ENCODE measurements at places on chromosomes 1 and 21.

DNA sequence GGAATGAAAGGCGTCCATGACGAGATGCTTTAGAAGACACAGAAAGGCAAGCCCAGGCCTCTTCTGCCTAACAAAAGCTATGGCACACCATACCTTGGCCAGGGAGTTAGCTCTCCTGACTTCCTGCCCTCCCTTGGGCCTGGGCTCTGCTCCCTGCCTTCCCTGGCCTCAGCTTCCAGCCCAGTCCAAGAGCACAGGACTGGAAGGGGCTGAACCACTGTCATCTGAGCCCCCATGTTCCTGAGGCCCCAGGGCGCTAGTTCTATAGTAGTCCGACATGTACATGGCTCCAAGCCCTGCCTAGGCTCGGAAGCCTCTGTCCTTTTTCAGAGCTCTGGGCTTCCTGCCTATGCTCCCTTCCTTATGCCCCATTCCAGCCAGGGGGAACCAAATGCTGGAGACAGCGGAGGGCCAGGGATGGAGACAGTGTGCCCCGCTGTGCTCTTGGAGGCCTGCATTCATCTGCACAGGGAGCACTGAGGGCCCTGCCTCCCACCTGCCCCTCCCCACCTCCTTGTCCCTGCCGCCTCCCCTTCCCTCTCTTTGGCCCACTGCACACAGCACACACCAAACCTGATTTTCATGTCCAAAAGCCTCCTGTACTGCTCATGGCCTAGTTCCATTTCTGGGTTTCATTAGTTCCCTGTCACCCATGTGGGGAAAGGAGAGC, 240.1 kb downstream of the RHOU start:
- no peak for DNase-seq

DNA sequence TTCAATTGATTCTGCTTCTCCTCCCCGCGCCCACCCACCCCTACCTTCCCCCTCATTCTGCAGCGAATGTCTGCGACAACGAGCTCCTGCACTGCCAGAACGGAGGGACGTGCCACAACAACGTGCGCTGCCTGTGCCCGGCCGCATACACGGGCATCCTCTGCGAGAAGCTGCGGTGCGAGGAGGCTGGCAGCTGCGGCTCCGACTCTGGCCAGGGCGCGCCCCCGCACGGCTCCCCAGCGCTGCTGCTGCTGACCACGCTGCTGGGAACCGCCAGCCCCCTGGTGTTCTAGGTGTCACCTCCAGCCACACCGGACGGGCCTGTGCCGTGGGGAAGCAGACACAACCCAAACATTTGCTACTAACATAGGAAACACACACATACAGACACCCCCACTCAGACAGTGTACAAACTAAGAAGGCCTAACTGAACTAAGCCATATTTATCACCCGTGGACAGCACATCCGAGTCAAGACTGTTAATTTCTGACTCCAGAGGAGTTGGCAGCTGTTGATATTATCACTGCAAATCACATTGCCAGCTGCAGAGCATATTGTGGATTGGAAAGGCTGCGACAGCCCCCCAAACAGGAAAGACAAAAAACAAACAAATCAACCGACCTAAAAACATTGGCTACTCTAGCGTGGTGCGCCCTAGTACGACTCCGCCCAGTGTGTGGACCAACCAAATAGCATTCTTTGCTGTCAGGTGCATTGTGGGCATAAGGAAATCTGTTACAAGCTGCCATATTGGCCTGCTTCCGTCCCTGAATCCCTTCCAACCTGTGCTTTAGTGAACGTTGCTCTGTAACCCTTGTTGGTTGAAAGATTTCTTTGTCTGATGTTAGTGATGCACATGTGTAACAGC, 339.9 kb downstream of the NTNG1 start:
- no peak for DNase-seq

- no peak for DNase-seq
Measured at GRCh38 chr1:105492921-105493320, 1563.6 kb upstream of the PRMT6 start.

- no peak for DNase-seq
Measured at GRCh38 chr1:200021577-200022238, 5.8 kb upstream of the NR5A2 start.

DNA sequence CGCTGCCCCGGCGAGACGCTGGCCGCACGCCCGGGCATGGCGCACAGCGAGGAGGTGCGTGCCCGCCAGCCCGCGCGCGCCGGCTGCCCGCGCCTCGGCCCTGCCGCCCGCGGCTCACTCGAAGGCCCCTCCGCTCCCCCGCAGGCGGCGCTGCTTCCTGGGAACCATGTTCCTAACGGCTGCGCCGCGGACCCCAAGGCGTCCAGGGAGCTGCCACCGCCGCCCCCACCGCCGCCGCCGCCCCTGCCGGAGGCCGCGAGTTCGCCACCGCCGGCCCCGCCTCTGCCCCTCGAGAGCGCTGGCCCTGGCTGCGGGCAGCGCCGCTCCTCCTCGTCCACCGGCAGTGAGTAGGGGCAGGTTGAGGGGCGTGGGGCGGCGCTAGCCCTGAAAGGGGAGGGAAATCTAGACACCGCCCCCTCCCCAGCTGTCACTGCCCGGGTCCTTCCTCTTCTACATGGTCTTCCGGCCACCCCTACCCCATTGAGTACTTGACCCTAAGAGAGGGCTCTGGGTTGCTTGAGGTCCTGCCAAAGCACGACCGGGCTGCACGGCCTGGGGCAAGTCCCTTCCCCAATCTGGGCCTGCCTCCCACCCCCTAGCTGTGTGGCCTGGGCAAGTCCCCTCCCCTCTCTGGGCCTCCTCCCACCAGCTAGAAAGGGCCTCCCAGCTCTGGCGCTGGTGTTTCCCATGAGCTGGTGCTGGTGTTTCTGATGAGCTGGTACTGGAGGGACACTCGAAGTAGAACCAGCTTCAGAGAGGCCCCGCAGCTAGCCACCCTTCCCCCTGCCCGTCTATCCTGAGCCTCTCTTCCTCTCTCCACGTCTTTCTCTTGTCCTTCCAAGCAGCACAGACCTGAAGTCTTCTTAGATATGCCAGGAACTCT, 17.0 kb downstream of the TNFRSF25 start:
- no peak for DNase-seq
